ENCODE measurements at places on chromosomes 4 and X. TPM values are rescaled to one million over a fixed set of nuclear protein-coding genes. Genes with fewer than 3 reads are reported as not detected.

The RTL5 gene
- 0.27 TPM for total RNA-seq

The MSX1 gene
- 16.7 TPM for total RNA-seq

The TLR6 gene
- total RNA-seq: 3.0 TPM

The CA5B gene
- total RNA-seq: 12.6 TPM

The PABPC4L gene
- 1.1 TPM for total RNA-seq

The TRMT10A gene
- 3.8 TPM for total RNA-seq

The TASL gene
- not detected for total RNA-seq

The CYLC1 gene
- total RNA-seq: not detected

The ABLIM2 gene
- not detected for total RNA-seq

The PHEX gene
- total RNA-seq: 2.4 TPM

The VCX3A gene
- 112 TPM for total RNA-seq

The RNF150 gene
- 1.7 TPM for total RNA-seq

The IL1RAPL2 gene
- not detected for total RNA-seq

The SOD3 gene
- total RNA-seq: 22.3 TPM

The RBMXL3 gene
- total RNA-seq: not detected

The NLGN4X gene
- total RNA-seq: 24.3 TPM

The NLRP2B gene
- not detected for total RNA-seq

The EREG gene
- 0.04 TPM for total RNA-seq

The FAM241A gene
- total RNA-seq: 5.4 TPM

The SGCB gene
- total RNA-seq: 11.0 TPM

The PCDH11X gene
- total RNA-seq: 1.7 TPM

The NXF2B gene
- not detected for total RNA-seq

The SLBP gene
- 117 TPM for total RNA-seq

The CITED1 gene
- total RNA-seq: 4.7 TPM

The RP2 gene
- 5.1 TPM for total RNA-seq

The KIT gene
- not detected for total RNA-seq

The PDCL2 gene
- 3.0 TPM for total RNA-seq

The SPARCL1 gene
- total RNA-seq: not detected

The TEX13B gene
- not detected for total RNA-seq

The CSAG1 gene
- 60.4 TPM for total RNA-seq

The PASD1 gene
- 0.05 TPM for total RNA-seq

The HPSE gene
- total RNA-seq: 2.7 TPM

The TRIM60 gene
- 0.19 TPM for total RNA-seq

The FRMPD4 gene
- total RNA-seq: 0.79 TPM

The CCKAR gene
- total RNA-seq: not detected

The SEL1L3 gene
- 22.3 TPM for total RNA-seq

The VEGFC gene
- 15.4 TPM for total RNA-seq

The NSG1 gene
- 0.32 TPM for total RNA-seq

Data from A375 (cell line).